ENCODE measurements at places on chromosomes 1 and 21.

- no peak for DNase-seq
Measured at GRCh38 chr1:241918879-241919278, 38.7 kb upstream of the BECN2 start.

DNA sequence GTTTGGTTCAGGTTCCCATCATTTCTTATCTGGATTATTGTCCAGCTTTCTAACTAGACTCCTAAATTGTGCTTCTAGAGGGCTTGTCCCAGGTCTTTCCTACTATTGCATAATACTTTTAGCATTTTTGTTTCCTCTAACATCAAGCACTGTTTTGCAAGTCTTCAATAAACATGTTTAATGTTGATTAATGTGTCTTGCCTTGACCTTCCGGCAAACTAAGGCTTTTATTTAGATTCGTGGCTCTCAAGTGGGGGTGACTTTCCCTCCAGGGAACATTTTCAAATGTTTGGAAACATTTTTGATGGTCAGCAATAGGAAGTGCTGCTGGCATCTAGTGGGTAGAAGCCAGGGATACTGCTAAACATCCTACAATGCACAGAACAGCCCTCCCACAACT lies 90.7 kb downstream of the RPE65 start:
- no peak for DNase-seq

- no peak for DNase-seq
Measured at GRCh38 chr1:19250629-19251304, 557 bp downstream of the EMC1 start.

- DNase-seq = no peak
Measured at GRCh38 chr21:16578912-16579311, 849.1 kb downstream of the USP25 start.

DNA sequence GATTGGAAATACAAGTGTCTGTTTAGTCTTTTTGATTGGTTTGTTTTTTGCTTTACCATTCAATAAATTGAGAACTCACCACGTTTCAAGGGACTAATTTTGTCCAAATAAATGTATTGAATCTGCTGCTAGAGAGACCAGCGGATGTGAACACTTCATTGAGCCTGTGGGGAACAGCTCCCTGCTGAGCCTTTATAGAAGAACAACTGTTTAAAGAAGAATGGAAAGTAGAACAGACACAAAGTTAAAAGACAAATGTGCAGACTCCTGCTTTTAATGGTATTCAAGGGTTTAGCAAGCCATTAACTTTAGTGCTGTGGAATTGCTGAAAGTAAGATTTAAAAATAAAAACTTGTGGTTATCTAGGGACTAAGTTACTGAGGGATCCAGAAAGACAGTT lies 817.7 kb upstream of the B3GALT2 start:
- no peak for DNase-seq

Measured in stimulated activated CD4-positive, alpha-beta T cell treated with anti-CD3 and anti-CD28 coated beads, Interleukin-1b, Interleukin-23, amount 100 ng/mL, for 1 hour (primary cell).